Cardiac muscle cell (in vitro differentiated cells and primary cell): ENCODE measurements at places on chromosomes 12 and 14.

DNA sequence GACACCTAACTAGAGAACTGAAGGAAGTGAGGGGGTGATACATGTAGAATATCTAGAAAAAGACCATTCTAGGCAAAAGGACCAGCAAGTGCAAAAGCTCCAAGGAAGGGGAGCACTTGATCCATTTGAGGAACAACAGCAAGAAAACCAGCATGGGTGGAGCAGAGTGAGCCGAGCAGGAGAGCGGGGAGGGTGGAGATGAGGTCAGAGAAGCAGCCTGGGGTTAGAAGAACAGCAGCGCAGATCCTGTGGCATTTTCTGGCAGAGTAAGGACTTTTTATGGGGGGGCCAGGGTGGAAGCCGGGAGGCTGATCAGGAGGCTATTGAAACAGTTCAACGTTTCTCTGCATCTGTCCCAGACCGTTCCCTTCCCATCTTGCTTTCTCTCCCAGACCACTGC, 24.5 kb upstream of the TMCC3 start:
- H3K27ac ChIP-seq: no peak overlapping the region
- no peaks in the 10 kb centered on the region for H3K4me1 ChIP-seq
- H3K4me3 ChIP-seq: no peak overlapping the region

DNA sequence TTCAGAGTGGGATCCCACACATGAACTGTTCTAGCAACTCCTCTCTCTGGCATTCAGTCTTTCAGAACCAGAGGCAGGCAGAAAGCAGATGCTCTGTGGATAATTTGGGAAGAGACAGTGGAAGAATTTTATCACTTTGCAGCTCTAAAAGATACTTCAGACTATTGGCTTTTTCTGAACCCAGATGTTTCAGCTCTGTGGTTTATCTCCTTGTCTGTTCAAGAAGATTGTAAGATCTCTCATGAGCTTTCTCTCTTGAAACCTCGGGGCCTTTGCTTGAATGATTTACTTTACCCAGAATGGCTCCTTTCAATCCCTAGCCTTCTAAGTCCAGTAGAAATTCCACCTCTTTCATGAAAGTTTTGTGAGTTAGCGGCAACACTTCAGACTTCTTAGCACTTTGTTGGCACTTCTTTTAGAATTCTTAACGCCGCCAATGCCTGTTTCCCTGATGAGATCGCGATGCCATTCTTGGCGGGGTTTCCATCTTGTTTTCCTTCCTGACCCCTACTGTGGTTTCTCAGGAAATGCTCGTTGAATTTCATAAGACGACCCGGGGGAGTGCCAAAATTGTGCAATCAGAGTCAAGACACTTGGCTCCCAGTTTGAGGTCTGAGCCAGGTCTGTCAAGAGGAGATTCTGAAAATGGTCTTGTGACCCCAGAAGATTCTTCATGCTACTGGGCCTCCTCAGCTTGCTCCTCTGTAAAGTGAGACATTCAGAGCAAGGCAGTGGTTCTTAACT, 107.0 kb upstream of the PRICKLE1 start:
- peaks cover 3% of the 10 kb centered on the region for H3K4me1 ChIP-seq
- no peaks in the 10 kb centered on the region for H3K36me3 ChIP-seq
- no peak for DNase-seq
- no peak overlapping the region for H3K27ac ChIP-seq
- no peak overlapping the region for H3K4me3 ChIP-seq
- H3K27me3 ChIP-seq: no peaks in the 10 kb centered on the region

- H3K27me3 ChIP-seq: no peaks in the 10 kb centered on the region
- peak overlapping the region; percentile 34 for H3K4me3 ChIP-seq
- peak overlapping the region; percentile 81 for H3K27ac ChIP-seq
These were observed 25.7 kb downstream of the KLRK1 start for GRCh38 chr12:10363914-10364814.

DNA sequence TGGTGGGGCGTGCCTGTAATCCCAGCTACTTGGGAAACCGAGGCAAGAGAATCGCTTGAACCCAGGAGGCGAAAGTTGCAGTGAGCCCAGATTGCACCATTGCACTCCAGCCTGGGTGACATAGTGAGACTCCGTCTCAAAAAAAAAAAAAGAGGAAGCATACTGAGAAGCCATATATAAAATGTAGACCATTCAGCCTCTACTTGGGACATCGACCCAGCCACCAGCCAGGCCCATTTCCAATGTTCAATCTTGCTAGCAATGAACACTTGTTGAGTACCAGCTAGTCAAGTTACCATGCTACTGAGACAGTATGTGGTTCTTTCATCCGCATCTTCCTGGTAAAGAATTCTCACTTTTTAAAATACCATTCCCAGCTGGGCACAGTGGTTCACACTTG, 33.4 kb upstream of the RASSF8 start:
- no peak overlapping the region for H3K27ac ChIP-seq
- H3K4me1 ChIP-seq: no peaks in the 10 kb centered on the region
- no peak overlapping the region for H3K4me3 ChIP-seq
- H3K27me3 ChIP-seq: no peaks in the 10 kb centered on the region

- H3K27me3 ChIP-seq: no peaks in the 10 kb centered on the region
- H3K4me3 ChIP-seq: no peak overlapping the region
- H3K4me1 ChIP-seq: no peaks in the 10 kb centered on the region
- no peak overlapping the region for H3K27ac ChIP-seq
- no peaks in the 10 kb centered on the region for H3K36me3 ChIP-seq
- no peak for DNase-seq
These were observed 488.5 kb upstream of the MGAT4C start for GRCh38 chr12:86744547-86745212.

GRCh38 chr12:75960086-75960910, 71.3 kb downstream of the PHLDA1 start:
- no peak overlapping the region for H3K27ac ChIP-seq
- H3K27me3 ChIP-seq: no peaks in the 10 kb centered on the region
- DNase-seq: no peak
- no peak overlapping the region for H3K4me3 ChIP-seq
- H3K36me3 ChIP-seq: no peaks in the 10 kb centered on the region

GRCh38 chr12:3202734-3203446, 125.7 kb downstream of the TSPAN9 start:
- peak; percentile 52 for DNase-seq
- H3K36me3 ChIP-seq: no peaks in the 10 kb centered on the region
- no peak overlapping the region for H3K27ac ChIP-seq
- peaks cover 5% of the 10 kb centered on the region for H3K27me3 ChIP-seq
- H3K4me1 ChIP-seq: peaks cover 64% of the 10 kb centered on the region

- DNase-seq: peak; percentile 57
- peaks cover 5% of the 10 kb centered on the region for H3K4me1 ChIP-seq
- H3K27ac ChIP-seq: no peak overlapping the region
- no peak overlapping the region for H3K4me3 ChIP-seq
- H3K36me3 ChIP-seq: no peaks in the 10 kb centered on the region
- no peaks in the 10 kb centered on the region for H3K27me3 ChIP-seq
These were observed 5.8 kb upstream of the SLC48A1 start for GRCh38 chr12:47767216-47767724.

- H3K4me1 ChIP-seq: no peaks in the 10 kb centered on the region
- H3K27me3 ChIP-seq: no peaks in the 10 kb centered on the region
- DNase-seq: no peak
- no peak overlapping the region for H3K4me3 ChIP-seq
- H3K36me3 ChIP-seq: no peaks in the 10 kb centered on the region
These were observed 306.1 kb downstream of the DAD1 start for GRCh38 chr14:22282949-22283348.

GRCh38 chr14:90828642-90829487, 12.6 kb upstream of the TTC7B start:
- no peaks in the 10 kb centered on the region for H3K36me3 ChIP-seq
- no peaks in the 10 kb centered on the region for H3K4me1 ChIP-seq
- no peak for DNase-seq
- H3K27me3 ChIP-seq: peaks cover 16% of the 10 kb centered on the region
- H3K4me3 ChIP-seq: no peak overlapping the region

DNA sequence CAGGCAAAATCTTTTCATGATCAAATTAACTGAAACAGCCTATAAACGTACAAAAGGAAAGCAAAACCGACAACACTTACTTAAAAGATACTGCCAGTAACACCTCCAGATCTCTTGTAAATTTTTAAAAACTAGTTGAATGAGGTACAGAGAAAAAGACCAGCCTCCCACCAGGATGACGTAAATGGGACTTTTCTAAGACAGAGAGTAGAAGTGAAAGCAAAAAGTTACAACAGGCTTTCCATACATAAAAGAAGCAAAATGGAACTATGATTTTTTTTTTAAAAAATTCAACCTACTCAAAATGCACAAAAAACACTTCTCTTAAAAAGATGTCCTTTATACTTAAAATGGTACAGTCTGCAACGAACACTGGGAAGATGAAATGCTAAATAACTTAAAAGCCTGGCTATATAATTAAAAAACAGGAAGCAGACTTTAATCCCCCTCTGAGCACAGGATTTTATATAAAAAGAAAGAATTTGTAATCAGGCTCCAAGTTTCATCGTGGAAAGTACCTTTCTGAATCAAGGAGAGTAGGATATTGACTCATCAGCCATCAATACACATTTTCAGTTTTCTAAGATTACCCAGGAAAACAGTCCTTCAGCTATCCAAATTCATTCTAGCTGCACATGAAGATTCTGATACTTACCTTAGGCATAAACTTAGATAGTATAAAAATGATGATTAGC, 14.2 kb upstream of the MYO1A start:
- H3K27me3 ChIP-seq: no peaks in the 10 kb centered on the region
- no peak for DNase-seq
- peaks cover 21% of the 10 kb centered on the region for H3K36me3 ChIP-seq
- no peak overlapping the region for H3K27ac ChIP-seq
- H3K4me1 ChIP-seq: no peaks in the 10 kb centered on the region

- H3K27ac ChIP-seq: peak overlapping the region; percentile 15
- H3K4me3 ChIP-seq: no peak overlapping the region
- H3K36me3 ChIP-seq: peaks cover 12% of the 10 kb centered on the region
- H3K27me3 ChIP-seq: no peaks in the 10 kb centered on the region
- DNase-seq: peak; percentile 32
These were observed 60.0 kb upstream of the TRAF3 start for GRCh38 chr14:102717276-102717675.

- H3K27ac ChIP-seq: peak overlapping the region; percentile 55
- H3K4me3 ChIP-seq: no peak overlapping the region
- no peaks in the 10 kb centered on the region for H3K27me3 ChIP-seq
- no peaks in the 10 kb centered on the region for H3K36me3 ChIP-seq
These were observed 88.5 kb upstream of the NCOR2 start for GRCh38 chr12:124655698-124656516.

DNA sequence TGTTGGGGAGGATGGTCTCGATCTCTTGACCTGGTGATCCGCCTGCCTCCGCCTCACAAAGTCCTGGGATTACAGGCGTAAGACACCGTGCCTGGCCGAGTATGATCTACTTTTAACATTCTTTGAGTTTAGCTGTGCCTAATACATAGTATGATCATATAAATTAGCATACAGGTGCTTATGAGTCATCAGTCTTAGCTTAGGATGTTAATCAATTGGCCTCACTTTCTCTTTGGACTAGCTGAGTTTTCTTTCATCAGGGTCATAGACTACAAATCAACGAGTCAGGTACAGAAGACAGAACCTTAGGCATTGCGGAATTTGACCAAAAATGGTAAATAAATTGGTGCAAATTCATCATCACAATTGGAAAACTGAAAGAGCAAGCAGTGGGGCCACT, 2.2 kb downstream of the SLC25A21 start:
- no peaks in the 10 kb centered on the region for H3K27me3 ChIP-seq
- peaks cover 7% of the 10 kb centered on the region for H3K4me1 ChIP-seq
- H3K27ac ChIP-seq: no peak overlapping the region
- H3K4me3 ChIP-seq: no peak overlapping the region

GRCh38 chr14:92386165-92386564, 63.2 kb downstream of the SLC24A4 start:
- H3K27ac ChIP-seq: no peak overlapping the region
- H3K4me3 ChIP-seq: no peak overlapping the region
- no peaks in the 10 kb centered on the region for H3K36me3 ChIP-seq

DNA sequence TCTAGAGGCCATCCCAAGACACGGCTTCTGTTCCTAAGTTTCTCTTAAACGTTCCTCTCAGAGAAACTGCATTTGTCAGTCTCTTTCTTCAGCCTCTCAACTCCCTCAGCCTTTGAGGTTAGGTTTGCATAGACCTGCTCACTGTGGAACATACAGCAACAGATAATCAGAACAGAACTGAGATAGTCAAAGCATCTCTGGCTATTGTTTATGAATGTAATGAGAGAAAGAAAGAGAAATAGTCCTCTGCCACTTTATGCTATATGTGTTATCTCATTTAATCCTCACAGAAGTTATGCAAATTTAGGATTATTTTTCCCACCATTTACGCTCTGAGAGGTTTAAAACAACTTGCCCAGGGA, 190.6 kb downstream of the PHLDA1 start:
- DNase-seq: no peak
- no peaks in the 10 kb centered on the region for H3K36me3 ChIP-seq
- H3K27ac ChIP-seq: no peak overlapping the region
- no peaks in the 10 kb centered on the region for H3K27me3 ChIP-seq
- no peak overlapping the region for H3K4me3 ChIP-seq

DNA sequence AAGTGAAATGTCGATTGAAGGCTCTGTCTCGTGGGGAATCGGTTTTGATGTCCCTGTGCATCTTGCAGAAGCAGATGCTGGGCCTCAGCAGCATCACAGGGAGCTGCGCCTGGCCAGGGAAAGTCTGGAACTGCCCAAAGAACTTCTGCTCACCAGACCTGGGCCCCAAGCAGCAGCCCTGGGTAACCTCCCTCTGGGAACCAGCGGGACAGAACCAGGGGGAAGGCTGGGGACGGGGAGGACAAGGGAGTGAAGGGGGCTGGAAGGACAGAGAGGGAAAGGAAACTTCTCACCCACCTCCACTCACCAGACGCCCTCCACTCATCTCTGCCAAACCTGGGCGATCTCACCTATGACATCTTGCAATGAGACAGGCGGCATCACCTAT, 26.8 kb upstream of the C14orf180 start:
- H3K4me1 ChIP-seq: no peaks in the 10 kb centered on the region
- H3K27me3 ChIP-seq: no peaks in the 10 kb centered on the region
- H3K36me3 ChIP-seq: no peaks in the 10 kb centered on the region
- no peak overlapping the region for H3K27ac ChIP-seq
- no peak overlapping the region for H3K4me3 ChIP-seq

DNA sequence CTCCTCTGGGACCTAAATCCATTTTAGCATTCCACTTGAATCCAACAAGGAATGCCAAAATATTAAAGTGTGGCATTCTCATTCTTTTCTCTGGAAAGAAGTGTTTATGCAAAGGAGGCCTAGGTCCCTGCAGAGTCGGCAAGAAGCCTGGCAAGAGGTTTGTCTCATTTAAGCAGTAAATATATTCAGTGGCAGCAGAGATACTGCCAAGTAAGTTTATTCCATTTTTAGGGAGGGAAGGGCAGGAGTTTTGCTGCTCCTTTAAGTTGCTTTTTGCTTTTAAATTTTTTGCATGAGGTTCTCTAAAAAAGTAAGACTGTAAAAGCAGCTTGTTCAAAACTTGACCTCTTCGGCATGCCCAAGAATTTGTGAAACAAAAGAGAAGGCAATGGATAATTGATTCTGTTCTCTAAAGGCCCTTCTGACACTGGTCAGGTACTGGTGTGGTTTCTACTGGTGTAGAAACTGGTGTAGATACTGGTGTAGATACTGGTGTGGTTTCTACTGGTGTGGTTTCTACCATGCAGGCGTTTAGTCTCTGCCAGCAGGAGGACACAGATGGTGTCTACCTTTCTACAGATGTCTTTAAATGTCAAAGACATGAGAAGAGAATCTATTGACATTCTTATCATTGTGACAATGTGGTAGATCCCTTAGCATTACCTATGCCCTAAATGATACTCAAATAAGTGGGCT, 107.3 kb downstream of the SAMD4A start:
- H3K36me3 ChIP-seq: no peaks in the 10 kb centered on the region
- H3K4me1 ChIP-seq: peaks cover 92% of the 10 kb centered on the region
- no peak overlapping the region for H3K4me3 ChIP-seq
- no peak for DNase-seq

- peaks cover 32% of the 10 kb centered on the region for H3K27me3 ChIP-seq
- peak within 1 kb of the TSS; percentile 86 for H3K4me3 ChIP-seq
- H3K27ac ChIP-seq: no peak within 1 kb of the TSS
These were observed at the start of gene SCN8A for GRCh38 chr12:51591016-51591901. Gene SCN8A, plus strand, starts transcription at chr12:51591233. Its CDS starts 71,585 bp downstream, at chr12:51662818.

GRCh38 chr12:96526110-96526509, 36.7 kb downstream of the CFAP54 start:
- H3K4me3 ChIP-seq: no peak overlapping the region
- no peaks in the 10 kb centered on the region for H3K36me3 ChIP-seq
- no peak overlapping the region for H3K27ac ChIP-seq
- DNase-seq: no peak
